HT-29 (cell line): ENCODE measurements at places on chromosomes 7 and 10. TPM values are rescaled to one million over a fixed set of nuclear protein-coding genes. Genes with fewer than 3 reads are reported as not detected.

GRCh38 chr7:35286986-35287385, 33.1 kb upstream of the TBX20 start:
- DNase-seq, result no peak

The HERC4 gene
- total RNA-seq, result 15.8 and 19.4 TPM in 2 replicates

The FAM131B gene
- 13.2 and 17.6 TPM in 2 replicates for total RNA-seq

The ZNF92 gene
- total RNA-seq, result 2.7 and 3.7 TPM in 2 replicates

DNA sequence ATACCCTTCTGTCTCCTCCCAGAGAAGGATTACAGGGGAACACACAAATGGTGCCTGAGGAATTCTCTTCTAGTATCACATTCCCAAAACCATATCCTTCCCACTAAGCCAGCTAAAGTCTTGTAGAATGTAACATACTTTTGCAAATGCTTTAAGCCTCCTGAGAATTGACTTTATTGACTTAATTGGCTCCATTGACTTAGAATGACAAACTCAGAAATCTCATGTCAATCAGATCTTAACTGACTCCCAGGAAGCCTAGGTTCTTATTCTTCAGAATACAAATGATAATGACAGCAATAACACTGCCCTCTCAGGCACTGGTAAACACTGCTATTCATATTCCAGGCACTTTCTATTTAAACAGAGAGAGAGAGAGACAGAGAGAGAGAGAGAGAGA, 356.9 kb upstream of the PRKCQ start:
- DNase-seq, result no peak

The CALCR gene
- total RNA-seq, result not detected in 2 replicates
